ENCODE measurements at places on chromosomes 2 and 18.

DNA sequence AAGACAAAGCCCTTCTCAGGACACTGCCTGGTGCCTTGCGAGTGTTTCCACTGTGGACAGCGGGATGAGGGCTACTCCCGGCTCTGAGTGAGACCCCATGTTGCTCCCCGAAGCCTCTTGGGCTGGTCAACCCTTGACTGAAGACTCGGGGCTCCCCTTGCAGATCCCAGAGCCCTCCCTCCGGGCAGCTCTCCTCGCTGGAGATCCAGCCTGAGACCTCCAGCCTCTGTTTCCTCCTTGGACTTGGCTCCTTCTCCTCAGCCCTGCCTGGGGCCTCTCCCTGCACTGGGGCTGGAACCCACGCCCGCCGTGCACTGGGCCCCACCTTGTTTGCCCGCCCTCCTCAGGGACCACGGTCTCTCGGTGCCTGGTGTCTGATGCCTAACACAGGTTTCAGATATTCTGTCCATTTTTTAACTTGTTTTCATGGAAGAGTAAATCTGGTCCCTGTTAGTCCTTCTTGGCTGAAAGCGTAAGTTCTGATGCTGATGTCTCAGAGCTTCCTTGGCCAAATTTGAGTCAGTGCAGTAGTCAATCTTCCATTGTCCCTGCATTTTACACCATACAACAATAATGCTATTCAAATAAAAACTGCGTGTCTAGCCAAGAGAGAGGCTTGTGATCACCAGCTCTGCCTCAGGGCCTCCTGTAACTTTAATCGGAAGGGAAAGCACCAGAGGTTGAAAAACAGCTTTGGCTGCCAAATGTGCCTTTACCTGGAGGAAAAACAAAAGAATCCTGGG lies 139.3 kb upstream of the CTDP1 start:
- DNase-seq, result no peak

DNA sequence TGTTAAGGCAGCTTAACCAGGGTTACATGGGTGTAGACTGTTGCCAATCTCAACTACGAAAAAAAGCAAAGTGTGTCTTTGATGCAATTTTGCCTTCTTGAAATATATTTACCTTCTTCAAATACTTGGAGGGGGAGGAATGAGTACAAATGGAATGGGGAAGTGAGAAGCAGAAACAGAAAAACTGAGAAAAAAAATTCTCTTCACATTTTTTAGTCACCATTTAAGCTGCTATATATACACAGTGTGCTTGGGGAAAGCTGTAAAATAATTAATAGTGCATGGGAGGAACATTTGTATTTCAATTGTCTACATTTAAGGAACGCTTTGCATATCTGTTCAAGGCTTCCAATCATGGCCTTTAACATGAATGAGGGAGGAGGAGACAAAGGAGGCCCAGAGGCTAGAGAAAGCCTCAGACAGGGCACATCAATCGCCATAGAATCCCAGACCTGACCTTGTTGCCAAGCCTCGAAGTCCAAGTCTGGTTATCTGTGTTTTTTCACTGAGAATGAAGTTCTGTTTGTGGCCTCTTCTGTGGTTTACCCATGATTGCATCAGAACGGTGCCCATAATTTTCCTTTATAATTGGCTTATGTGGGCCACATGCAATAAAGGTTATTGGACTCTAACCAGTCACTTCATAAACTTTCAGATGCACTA lies 158.6 kb downstream of the PIK3C3 start:
- DNase-seq, result no peak

DNA sequence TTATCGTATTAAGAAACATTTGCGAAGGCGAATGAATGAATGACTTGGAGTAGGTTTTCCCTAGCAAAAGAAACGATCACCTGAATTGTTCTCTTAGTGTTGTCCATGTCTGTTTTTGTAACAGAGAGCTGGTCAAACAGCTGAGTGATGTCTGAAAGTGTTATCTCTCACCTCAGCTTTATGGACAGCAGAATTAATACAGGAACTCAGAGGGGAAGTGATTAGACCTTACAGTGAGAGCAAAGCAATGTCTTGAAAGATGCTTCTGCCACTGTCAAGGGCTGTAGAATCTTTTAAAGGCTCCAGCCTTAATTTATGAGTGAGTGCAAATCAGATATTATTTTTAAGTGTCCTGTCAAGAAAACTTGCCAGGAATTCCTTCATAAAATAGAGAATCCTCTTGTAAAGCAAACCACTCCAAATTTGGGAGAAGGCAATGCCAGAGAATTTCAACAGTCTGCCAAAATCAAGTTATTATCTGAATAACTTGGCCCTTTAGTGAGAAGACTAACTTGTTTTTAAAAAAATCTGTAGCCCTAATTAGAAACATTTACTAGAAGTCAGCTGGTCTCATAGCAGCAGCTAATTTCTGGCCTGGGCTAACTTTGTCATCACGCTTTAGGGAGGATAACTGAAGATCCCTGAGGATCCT lies 60.7 kb downstream of the CDC42EP3 start:
- DNase-seq, result no peak

- DNase-seq, result no peak
These were observed 17.9 kb downstream of the LPIN1 start for GRCh38 chr2:11764359-11764758.

DNA sequence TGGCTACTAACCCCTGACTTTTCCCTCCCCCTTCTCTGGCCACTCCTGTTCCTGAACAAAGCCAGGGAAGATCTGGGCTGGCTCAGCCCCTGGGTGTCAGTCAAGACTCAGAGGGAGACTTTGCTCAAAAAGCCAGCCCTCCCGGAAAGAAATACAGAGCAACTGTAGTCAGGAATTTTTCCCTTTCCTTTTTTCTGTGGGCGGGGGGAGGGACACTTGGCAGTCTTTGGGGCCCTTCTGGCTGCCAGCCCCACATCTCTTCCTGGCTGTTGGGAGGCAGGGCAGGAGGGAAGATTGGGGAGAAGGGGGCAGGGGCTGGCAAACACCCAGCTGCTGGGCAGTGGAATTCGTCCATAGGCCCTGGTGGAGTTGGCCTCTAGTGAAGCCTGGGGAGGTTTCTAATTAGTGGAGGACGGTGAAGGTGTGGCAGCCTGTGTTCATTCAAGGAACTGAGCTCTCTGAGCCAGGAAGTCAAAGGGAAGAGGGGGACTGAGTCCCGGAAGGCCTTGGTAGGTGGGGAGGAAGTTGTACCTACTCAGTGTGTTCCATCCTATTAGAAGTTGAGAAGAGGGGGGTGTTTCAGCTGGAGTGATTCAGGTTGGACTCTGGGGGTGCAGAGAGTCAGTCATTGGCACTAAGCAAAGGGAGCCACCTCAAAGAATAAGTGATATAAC lies 10.9 kb downstream of the IGFBP2 start:
- DNase-seq, result no peak

- no peak for DNase-seq
These were observed 62.7 kb downstream of the CLHC1 start for GRCh38 chr2:55169359-55169758.

- no peak for DNase-seq
These were observed 349.2 kb downstream of the XIRP2 start for GRCh38 chr2:167237478-167237877.

- no peak for DNase-seq
These were observed 169.6 kb downstream of the DLGAP1 start for GRCh38 chr18:4285525-4285924.

GRCh38 chr18:49582579-49582978 lies 20.7 kb downstream of the LIPG start:
- no peak for DNase-seq

DNA sequence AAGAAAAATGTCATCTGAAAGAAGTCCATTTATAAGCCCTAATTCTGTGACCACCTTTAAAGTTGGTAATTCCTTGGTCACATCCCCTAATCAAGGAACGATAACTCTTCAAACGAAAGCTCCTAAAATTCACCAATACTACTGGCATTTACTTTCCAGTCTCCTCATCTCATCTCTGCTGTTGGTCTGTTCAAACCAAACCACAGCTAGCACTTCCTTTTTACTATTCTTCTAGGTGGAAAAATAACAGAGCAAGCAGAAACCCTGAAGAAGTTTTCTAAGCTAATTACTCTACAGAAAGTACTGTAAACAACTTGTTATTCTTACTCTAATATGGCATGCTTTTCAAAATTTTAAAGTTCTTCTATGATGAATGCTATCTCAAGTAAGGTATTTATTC lies 21.6 kb downstream of the TIA1 start:
- no peak for DNase-seq

- no peak for DNase-seq
These were observed 1884.0 kb upstream of the CELF4 start for GRCh38 chr18:39449566-39449965.

DNA sequence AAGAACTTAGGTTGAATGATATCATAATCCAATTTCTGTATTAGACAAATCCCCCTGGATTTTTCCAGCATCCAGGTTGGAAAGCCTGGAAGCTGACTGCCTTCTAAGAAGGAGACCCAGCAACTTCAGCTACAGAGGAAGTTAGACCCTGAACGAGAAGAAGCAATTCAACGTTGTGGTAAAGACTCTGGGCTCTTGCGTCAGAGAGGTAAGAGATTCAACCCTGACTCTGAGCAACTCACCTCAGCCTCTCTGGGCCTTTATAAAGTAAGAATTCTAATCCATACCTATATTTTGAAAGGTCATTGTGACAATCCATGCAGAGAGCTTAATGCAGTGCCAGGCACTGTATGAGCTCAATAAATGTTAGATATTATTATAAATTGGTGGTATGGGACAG lies 9.7 kb downstream of the E2F6 start:
- no peak for DNase-seq

- DNase-seq, result no peak
These were observed 41.2 kb upstream of the KLF11 start for GRCh38 chr2:10002109-10002508.

DNA sequence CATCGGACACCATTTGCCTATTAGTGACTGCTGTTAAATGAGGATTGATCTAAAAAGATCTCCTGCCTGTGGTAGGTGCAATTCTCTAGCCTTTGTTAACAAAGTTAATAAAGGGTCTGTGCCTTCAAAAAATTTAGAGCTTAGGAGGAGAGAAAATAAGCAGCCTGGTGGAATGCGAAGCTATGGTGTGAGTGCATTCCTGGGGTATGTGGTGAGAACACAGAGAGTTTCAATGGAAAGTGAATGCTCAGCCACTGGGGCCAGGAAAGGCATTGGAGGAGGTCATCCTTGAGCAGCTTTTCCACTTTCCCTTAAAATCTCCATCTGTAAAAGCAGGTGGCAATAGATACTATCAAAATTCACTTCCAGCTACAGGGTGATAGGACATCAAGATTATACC lies 331.2 kb upstream of the LRATD1 start:
- DNase-seq, result no peak

DNA sequence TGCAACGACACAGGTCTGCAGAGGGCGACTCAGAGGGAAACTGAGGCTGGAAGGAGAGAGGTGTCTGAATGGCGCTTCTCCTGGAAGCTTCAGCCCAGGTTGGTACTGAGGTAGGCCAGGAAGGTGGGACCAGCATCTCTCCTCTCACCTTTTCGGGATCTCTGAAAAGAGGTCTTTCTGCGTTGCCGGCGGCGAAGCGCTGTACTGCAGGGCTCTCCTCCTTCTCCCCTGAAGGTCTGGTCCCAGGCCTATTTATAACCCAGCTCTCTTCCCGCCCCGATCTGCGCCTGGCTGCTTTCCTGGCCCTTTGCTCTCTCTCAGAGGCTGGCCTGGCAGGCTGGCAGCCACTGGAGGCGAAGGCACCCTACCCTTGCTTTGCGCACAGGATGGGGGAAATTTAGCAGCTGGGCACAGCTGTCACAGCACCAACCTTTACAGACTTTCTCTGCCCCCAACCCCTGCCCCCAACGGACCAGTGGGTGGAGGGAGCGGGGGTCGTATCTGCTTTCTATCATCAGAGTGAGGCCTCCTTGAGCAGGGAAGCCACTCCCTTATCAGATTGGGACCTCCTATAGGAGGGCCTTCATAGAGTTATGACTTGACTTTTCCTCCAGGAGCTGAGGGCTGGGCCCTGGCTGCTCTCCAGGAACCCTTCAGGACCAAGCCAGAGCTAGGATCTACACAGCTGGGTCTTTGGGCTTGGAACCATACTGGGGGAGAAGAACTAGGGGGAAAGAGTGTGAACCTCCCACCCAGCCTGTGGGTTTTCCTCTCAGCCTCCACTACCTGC lies 1.1 kb downstream of the DYSF start:
- no peak for DNase-seq

GRCh38 chr2:118477111-118477862 lies 370.2 kb downstream of the EN1 start:
- no peak for DNase-seq

DNA sequence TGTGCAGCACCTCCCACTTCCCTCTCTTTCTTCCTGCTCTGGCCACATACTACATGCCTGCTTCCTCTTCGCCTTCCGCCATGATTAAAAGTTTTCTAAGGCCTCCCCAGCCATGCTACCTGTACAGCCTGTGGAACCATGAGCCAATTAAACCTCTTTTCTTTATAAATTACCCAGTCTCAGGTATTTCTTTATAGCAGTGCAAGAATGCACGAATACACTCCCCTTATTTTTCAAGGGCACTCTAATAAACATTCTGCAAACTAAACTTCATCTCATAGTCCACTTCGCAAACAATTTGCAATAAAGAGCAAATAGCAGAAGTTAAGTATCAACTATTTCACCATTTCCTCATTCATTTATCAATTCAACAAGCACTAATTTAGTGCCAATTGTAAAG lies 351.3 kb downstream of the PID1 start:
- no peak for DNase-seq

DNA sequence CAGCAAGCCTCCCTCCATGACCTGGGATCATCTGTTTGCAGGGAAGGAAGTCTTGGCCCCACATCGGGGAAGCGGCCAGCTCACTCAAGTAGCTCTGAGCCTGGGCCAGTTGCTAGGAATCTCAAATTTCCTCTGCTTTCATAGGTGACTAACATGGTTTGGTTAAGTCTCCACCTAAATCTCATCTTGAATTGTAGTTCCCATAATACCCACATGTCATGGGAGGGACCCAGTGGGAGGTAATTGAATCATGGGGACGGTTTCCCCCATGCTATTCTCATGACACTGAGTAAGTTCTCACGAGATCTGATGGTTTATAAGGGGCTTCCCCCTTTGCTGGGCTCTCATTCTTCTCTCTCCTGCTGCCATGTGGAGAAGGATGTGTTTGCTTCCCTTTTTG lies 75.2 kb downstream of the LBH start:
- DNase-seq, result peak; percentile 43

DNA sequence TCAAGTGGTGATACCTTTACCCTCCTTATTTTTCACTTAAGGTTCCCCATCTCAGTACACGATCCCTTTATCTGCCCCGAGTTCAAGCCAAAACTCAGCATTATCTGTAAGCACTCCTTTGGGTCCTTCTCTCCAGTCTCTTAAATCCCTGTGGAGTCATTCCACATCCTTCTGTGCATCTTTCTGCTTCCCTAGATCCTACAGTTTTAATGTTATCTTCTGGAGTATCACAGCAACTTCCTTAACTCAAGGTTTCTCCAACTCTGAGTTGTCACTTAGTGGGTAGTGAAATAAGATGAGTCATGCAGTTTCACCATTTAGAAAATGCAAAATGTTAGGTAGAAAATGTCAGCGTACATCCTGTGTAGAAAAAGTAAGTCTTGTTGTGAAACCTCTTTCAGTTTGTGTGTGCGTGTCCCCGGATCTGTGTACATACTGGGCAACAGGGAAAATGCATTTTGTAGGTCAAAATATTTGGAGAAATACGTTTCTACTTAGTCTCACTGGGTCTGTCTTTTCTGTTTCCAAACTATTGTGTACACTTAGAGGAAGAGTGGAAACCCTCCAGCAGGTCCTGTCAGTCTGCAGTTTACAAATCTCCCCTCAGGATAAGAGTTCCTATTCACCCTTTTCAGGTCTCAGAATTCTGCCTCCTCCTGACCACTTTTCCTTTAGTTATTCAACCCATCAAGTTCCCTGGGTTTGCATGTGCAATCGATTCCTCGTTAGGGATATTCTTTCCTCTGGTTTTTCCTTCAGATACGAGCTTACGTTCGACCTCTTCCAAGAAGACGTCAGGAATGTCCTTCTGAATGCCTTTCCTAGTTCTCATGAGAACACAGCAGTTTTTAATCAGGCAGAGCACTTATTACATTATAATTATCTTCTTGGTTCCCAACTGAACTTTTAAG lies 154.8 kb downstream of the TGIF1 start:
- DNase-seq, result peak; percentile 44
